ENCODE measurements at places on chromosomes 16 and 17. TPM values are rescaled to one million over a fixed set of nuclear protein-coding genes. Genes with fewer than 3 reads are reported as not detected.

DNA sequence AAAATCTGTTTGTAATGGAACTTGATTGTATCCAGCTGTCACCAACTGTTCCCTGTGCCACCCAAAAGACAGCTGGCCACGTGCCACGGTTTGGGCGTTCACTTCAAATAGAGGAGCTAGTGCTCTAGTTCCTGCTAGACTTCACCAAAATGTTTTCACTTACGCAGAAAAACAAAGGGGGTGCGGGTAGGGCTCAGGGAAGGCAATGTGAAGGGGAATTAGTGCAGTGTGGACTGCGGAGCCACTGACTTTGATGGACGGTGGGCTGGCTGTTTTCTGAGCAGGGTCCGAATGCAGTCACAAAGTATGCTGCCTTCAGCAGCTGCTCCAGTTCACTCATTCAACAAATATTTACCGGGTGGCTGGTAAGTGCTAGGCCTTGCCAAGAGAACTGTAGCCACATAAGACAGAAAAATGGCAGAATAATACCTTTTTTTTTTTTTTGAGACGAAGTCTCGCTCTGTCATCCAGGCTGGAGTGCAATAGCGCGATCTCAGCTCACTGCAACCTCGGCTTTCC is 7.6 kb upstream of the CYTH1 start:
- H3K27ac ChIP-seq, result peak overlapping the region; percentile 55
- H3K36me3 ChIP-seq, result no peaks in the 10 kb centered on the region

TBC1D3B gene
- 12.1 TPM for total RNA-seq

- no peaks in the 10 kb centered on the region for H3K36me3 ChIP-seq
- H3K4me1 ChIP-seq, result no peaks in the 10 kb centered on the region
- H3K27me3 ChIP-seq, result no peaks in the 10 kb centered on the region
Observed at GRCh38 chr16:610513-611381, 20.0 kb upstream of the WFIKKN1 start.

DNA sequence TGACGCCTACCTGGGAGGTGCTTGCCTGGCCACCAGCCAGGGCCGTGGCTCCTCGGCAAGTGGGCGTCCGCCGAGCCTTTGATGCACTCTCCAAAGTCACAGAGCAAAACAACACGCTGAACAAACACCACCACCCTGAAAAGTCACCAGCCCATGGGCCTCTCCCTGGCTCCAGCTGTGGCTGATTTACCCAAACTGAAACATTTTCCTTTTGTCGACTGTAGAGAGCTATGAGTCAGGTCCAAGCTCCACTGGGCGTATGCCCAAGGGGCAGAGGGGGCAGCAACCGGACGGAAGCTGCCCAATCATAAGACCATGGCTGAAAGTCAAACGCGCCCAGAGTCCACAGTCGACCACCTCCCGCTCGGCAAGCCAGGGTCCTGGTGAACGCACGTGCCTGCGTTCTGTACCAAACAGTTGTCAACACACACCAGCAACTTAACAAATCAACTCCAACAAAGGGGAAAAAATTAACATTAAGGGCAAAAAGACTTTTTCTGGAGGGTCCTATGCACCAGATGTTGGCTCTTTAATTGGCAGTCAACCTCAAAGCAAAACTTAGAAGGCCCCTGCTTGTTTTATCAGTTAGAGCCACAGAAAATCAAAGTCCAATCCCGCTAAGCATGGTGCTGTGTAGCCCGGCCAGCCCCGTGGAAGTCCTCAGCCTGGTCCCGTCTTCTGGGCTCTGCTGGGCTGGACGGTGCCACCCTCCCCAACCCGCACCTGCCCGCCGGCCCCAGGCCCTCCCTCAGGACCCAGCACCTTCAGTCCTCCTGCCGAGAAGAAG is 47.3 kb downstream of the TBC1D16 start:
- peaks cover 59% of the 10 kb centered on the region for H3K4me1 ChIP-seq
- H3K27ac ChIP-seq, result peak overlapping the region; percentile 68
- H3K27me3 ChIP-seq, result no peaks in the 10 kb centered on the region
- no peaks in the 10 kb centered on the region for H3K36me3 ChIP-seq
- peak; percentile 61 for DNase-seq

GRCh38 chr17:78327880-78328279 is 32.0 kb downstream of the SOCS3 start:
- H3K36me3 ChIP-seq, result no peaks in the 10 kb centered on the region
- H3K27ac ChIP-seq, result no peak overlapping the region
- H3K4me3 ChIP-seq, result no peak overlapping the region

- DNase-seq, result no peak
- H3K36me3 ChIP-seq, result no peaks in the 10 kb centered on the region
- no peak overlapping the region for H3K27ac ChIP-seq
- H3K27me3 ChIP-seq, result no peaks in the 10 kb centered on the region
- no peaks in the 10 kb centered on the region for H3K4me1 ChIP-seq
- H3K4me3 ChIP-seq, result no peak overlapping the region
Observed at GRCh38 chr16:72743011-72743761, 304.7 kb downstream of the ZFHX3 start.

DNA sequence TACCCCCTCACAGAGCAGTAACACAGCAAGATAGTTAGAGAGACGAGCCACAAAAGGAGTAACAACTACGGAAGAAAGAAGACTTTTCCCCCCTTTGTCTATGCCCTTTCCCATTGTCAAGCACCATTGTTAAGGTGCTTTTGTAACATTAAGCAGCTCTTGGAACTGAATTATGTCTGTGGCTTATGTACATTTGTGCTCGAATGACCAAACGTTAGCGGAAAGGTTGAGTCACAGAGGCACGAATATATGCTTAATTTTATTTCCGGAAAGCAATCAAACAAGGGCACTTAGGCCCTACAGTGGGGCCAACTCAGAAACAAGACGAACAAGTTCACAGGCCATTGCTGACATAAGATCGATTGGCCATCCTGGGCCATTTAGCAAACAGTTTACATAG is 109.5 kb downstream of the ANKFN1 start:
- DNase-seq, result no peak
- no peak overlapping the region for H3K27ac ChIP-seq
- no peak overlapping the region for H3K4me3 ChIP-seq
- H3K36me3 ChIP-seq, result no peaks in the 10 kb centered on the region
- H3K4me1 ChIP-seq, result no peaks in the 10 kb centered on the region
- no peaks in the 10 kb centered on the region for H3K27me3 ChIP-seq

IL34 gene
- 1.4 TPM for total RNA-seq

GRCh38 chr16:27245276-27246172 is 23.0 kb downstream of the NSMCE1 start:
- H3K4me3 ChIP-seq, result no peak overlapping the region
- no peaks in the 10 kb centered on the region for H3K36me3 ChIP-seq
- DNase-seq, result no peak
- no peaks in the 10 kb centered on the region for H3K27me3 ChIP-seq

TMEM100 gene
- 1.00 TPM for total RNA-seq

DNA sequence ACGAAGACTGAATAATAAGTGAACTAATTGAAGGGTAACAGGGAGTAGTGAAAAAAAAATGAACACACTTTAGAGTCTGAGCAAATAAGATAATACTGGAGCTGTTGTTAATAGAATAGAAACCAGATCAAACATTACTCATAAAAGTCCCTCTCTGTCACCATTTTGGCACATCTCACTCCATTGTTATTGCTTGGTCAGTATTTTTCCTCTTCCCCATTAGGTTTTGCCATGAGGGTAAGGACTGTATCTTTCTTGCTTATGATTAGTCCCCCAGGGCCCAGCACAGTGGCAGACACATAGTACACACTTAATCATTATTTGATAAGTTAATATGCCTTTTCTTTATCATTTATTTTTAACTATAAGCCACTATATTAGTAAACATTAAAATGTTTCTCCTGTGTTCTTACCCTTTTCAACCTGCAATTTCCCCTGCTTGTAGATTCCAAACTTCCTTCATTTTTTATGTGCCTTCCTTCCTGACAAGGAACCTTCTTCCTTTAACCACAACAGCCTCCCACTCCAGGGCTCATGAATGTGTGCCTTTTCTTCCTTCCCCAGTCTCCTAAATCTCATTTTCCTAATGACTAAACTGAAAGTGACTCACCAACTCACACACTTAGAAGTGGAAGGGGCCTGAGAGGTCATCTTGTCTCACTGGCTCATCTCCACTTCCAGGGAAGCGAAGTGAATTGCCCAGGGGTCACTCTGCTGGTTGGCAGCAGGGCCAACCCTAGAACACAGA is 88.2 kb upstream of the HAS3 start:
- H3K27me3 ChIP-seq, result no peaks in the 10 kb centered on the region
- no peak overlapping the region for H3K4me3 ChIP-seq
- no peak overlapping the region for H3K27ac ChIP-seq
- DNase-seq, result no peak
- no peaks in the 10 kb centered on the region for H3K4me1 ChIP-seq

DNA sequence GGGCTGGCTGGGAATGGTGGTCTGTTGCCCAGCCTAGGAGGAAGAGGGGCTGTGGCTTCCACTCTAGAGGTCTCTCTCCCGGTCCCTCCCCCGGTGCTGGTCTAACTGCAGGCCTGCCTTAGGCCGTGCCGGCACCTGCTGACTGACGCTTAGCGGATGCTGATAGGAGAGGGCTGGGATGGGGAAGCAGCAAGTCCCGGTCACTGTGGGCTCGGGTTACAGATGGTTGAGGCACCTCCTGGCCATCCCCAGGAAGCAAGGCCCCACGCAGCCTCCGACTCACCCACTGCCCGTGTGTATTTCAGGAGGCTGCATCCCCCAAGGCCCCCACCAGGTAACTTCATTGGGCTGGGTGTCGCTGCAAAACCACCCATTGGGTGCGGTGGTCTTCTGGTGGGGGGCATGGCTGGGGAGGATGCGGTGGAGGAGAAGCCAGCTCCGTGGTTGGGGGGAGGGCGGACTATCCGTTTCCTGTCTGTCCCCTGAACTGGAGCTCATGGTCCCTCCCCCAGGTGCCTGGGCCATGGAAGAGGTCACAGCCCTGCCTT is 278.9 kb downstream of the SEC14L1 start:
- no peak for DNase-seq
- no peaks in the 10 kb centered on the region for H3K36me3 ChIP-seq
- H3K27me3 ChIP-seq, result no peaks in the 10 kb centered on the region
- peak overlapping the region; percentile 94 for H3K27ac ChIP-seq
- H3K4me3 ChIP-seq, result no peak overlapping the region
- peaks cover 55% of the 10 kb centered on the region for H3K4me1 ChIP-seq

- no peaks in the 10 kb centered on the region for H3K4me1 ChIP-seq
- H3K27ac ChIP-seq, result no peak overlapping the region
- no peak for DNase-seq
- H3K36me3 ChIP-seq, result no peaks in the 10 kb centered on the region
- H3K4me3 ChIP-seq, result no peak overlapping the region
Observed at GRCh38 chr17:2655546-2655945, 56.0 kb downstream of the CLUH start.

DNA sequence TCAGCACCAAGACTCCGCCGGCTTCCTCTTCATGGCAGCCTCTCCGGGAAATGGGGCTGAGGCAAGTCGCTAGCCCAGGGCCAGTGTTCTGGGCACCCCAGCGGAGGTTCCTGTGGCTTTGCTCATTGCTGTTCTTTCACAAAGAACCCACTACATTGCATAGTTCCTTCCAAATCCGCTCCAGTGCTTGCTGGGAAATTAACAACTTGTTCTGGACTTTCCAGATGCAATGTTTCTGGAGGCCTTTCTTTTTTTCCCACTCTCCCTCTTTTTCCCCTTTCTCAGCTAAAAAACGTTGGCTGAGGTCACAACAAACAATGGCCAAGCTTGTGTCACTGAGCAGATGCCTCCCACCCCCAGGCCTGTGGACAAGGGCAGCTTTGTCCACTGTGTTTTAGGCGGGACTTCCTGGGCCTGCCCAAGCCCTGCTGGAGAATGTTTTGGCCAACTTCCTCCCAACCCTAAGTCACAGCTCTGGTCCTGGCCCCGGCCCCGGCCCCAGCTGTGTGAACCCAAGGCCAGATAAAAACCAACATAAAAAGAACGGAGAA is 131.5 kb upstream of the RCVRN start:
- no peaks in the 10 kb centered on the region for H3K27me3 ChIP-seq
- H3K27ac ChIP-seq, result peak overlapping the region; percentile 77
- DNase-seq, result no peak
- H3K36me3 ChIP-seq, result no peaks in the 10 kb centered on the region
- peak overlapping the region; percentile 9 for H3K4me3 ChIP-seq
- H3K4me1 ChIP-seq, result no peaks in the 10 kb centered on the region

All from transverse colon (tissue), 4 donors.